ENCODE measurements at places on chromosomes 12 and 14.

- DNase-seq = no peak
Observed at GRCh38 chr14:57519043-57519442, 25.4 kb upstream of the CCDC198 start.

DNA sequence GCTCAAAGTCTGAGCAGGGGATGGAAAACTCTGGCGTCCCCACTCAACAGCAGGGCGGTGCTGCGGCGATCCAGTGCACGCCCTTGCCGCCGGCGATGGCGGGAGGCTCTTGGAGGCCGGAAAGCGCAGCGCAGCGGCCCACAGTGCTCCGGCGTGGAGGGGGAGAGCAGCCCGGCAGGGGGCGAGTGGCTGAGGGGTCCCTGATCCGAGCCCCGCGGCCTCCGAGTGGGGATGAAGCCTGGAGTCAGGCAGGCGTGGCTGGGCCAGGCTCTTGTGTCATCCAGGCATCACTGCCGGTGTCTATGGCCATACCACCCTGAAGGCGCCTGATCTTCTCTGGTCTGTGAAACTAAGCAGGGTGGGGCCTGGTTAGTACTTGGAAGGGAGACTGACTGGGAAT, 183.1 kb downstream of the ALG10 start:
- DNase-seq = no peak

GRCh38 chr14:64249363-64249762, 44.8 kb downstream of the ESR2 start:
- DNase-seq = no peak

GRCh38 chr12:12681061-12681765, 14.8 kb downstream of the GPR19 start:
- no peak for DNase-seq

- DNase-seq = no peak
Observed at GRCh38 chr12:12350868-12351463, 924 bp upstream of the MANSC1 start.

GRCh38 chr14:43145361-43145760, 1361.7 kb downstream of the FSCB start:
- DNase-seq = no peak

DNA sequence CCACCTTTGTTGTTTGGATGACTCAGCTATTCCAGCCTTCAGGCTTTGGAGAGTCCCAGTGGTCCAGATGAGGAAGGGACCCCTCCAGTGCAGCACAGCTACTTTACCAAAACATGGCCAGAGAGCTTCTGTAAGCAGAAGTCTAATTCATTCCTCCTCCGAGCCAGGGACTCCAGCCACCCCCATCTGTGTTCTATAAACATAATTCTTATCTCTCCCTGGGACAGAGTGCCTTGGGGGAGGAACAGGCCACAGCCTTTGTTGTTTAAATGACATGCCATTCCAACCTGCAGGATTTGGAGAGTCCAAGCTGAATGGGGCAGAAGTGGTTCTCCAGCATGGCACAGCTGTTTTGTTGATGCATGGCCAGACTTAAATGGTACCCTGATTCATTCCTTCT, 994.0 kb downstream of the TRHDE start:
- DNase-seq = no peak

- DNase-seq = no peak
Observed at GRCh38 chr12:59087077-59087673, 166.9 kb upstream of the LRIG3 start.

- DNase-seq = no peak
Observed at GRCh38 chr12:117662220-117662619, 300.8 kb upstream of the NOS1 start.

- DNase-seq = no peak
Observed at GRCh38 chr14:97771340-97772045, 974.3 kb downstream of the VRK1 start.

DNA sequence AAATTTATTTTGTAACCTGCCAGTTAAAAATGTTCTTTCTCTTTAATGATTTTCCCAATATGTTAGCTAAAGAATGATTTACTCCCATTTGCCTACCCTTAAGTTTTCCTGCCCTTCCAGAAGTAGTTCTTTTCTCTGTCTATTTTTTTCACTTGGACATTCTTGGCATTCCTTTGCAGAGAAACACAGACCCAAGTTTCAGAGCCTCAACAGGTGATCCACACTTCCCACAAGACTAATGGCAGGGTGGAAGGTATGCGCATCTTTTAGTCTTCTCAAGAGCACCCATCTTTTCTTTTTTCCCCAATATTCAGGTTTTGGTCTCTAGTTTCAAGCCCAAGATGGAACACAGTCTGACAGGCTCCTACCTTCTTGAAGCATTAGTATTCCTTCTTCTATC, 420.7 kb downstream of the ADAMTS20 start:
- DNase-seq = no peak

GRCh38 chr12:42010715-42011114, 134.0 kb downstream of the GXYLT1 start:
- DNase-seq = no peak

GRCh38 chr12:100365411-100365810, 8.5 kb downstream of the SLC17A8 start:
- no peak for DNase-seq

DNA sequence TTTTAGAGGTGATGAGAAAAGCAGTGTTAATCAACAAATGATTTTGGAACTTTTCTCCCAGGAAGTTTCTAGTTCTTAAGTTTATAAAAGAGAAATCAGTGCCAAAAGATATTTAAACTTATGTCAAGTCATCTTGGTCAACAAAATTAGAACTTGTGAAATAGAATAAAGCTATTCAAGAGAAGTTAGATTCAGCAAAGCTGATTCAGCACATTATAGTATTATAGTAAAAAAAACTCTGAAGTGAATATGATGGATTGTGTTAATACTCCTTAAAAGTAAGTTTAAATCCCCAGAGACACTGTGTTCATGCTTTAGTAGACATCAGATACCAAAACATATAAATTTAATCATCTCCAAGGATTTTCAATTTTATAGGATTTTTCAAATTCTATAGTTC, 210.2 kb upstream of the RPL10L start:
- DNase-seq = no peak

DNA sequence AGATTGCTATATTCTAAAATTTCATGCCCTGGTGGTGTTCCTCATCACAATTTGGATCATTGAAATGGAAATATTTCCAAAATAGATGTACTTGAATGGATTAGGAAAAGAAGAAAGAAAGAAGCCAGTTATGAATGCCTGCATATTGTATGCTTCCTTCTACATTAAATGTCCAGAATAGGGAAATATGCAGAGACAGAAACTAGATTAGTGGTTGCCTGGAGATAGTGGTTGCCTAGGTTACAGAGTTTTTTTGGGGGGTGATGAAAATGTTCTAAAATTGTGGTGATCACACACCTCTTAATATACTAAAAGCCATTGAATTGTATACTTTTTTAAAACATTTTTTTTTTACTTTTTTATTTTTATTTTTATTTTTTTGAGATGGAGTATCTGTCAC, 18.0 kb downstream of the TUBA1A start:
- no peak for DNase-seq

- peak; percentile 32 for DNase-seq
Observed at GRCh38 chr12:62260733-62261683, 804 bp downstream of the USP15 start.

- DNase-seq = no peak
Observed at GRCh38 chr12:95601091-95601961, 50.0 kb upstream of the USP44 start.

DNA sequence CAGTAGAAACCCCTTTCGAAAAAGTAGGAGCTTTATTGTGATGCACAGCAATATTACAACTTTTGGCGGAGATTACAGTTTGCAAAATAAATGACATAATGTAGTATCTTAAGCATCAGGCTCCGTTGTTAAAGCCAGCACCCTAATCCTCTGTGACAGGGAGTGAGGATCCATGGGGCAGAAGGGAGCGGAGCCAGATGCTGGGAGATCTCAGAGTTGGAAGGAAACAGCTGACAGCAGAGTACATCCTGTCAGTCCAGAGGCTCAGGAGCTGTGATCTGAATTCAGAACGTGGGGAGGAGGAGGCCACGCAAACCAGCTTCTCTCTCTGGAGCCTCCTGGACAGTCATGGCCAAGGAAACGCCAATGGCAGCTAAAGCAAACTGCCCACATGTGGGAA, 55.7 kb downstream of the TMTC1 start:
- DNase-seq = no peak

GRCh38 chr12:75882421-75882820, 149.2 kb downstream of the PHLDA1 start:
- DNase-seq = no peak
